Kidney glomerular epithelial cell (primary cell): ENCODE measurements at places on chromosomes 7 and 10.

DNA sequence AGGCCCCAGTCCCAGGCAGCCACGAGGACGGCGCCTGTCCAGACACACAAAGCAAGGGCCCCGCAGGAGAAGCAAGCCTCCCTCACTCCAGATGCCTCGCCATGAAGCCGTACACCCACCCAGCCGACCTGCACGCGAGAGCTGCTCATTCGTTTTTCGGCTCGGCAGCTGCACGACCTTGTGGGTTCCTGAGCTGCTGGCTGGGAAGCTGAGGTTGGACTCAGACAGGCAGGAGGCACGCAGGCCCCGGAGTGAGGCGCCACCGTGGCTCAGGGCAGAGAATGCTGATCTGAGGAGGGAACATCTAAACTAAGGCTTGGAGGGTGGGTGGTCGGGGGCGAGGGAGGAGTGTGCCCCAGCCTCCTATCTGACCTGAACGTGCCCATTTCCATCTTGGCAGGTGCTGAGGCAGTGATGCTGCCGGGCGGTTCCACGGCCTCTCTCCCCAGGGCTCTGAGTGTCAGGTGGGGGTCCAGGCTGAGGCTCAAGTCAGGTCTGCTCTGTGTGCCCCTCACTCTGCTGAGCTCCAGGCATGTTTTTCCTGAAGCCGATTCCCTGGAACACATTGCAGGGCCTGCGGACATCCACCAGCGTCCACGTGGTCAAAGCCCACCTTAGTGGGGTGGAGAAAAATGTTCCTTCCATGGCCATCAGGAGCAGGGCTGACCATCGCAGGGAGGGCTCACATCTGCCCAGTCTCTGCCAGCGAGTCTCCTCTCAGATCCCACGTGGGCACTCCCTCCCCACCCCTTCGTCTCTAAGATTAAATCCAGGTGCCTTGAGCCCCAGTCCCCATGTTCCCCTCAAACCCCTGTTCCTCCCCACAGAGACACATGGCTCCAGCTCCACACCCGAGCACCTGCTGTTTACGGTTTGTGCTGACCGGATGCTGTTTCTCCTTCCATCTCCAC lies 28.1 kb upstream of the FAM20C start:
- no peak for DNase-seq

GRCh38 chr10:34061841-34062240 lies 727.4 kb upstream of the NRP1 start:
- peak; percentile 66 for DNase-seq

GRCh38 chr7:16114071-16114470 lies 307.3 kb downstream of the CRPPA start:
- DNase-seq = no peak

DNA sequence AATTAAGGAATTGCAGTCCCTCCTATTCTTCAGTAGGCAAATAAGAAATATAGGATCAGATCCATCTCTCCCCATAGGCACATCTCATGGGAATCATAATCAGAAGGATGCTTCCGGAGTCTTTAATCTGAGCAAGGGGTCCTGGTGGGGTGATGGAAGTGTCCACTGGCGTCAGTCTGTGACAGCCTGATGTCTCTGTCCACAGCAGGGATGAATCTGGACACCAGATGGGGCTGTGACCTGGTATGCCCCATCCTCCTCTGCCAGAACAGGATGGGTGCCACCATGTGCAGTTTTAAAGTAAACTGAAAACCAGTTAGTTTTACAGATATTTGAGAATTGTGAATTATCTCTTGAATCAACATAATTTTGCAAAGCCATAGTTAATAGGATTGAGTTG lies 148.7 kb downstream of the C1GALT1 start:
- no peak for DNase-seq

GRCh38 chr10:27713941-27714340 lies 31.7 kb downstream of the MKX start:
- DNase-seq = no peak

- no peak for DNase-seq
These were observed 31.6 kb upstream of the AGMO start for GRCh38 chr7:15593382-15593781.

GRCh38 chr7:69374044-69374425 lies 224.2 kb upstream of the AUTS2 start:
- no peak for DNase-seq

GRCh38 chr10:6473901-6474370 lies 106.1 kb downstream of the PRKCQ start:
- peak; percentile 57 for DNase-seq

DNA sequence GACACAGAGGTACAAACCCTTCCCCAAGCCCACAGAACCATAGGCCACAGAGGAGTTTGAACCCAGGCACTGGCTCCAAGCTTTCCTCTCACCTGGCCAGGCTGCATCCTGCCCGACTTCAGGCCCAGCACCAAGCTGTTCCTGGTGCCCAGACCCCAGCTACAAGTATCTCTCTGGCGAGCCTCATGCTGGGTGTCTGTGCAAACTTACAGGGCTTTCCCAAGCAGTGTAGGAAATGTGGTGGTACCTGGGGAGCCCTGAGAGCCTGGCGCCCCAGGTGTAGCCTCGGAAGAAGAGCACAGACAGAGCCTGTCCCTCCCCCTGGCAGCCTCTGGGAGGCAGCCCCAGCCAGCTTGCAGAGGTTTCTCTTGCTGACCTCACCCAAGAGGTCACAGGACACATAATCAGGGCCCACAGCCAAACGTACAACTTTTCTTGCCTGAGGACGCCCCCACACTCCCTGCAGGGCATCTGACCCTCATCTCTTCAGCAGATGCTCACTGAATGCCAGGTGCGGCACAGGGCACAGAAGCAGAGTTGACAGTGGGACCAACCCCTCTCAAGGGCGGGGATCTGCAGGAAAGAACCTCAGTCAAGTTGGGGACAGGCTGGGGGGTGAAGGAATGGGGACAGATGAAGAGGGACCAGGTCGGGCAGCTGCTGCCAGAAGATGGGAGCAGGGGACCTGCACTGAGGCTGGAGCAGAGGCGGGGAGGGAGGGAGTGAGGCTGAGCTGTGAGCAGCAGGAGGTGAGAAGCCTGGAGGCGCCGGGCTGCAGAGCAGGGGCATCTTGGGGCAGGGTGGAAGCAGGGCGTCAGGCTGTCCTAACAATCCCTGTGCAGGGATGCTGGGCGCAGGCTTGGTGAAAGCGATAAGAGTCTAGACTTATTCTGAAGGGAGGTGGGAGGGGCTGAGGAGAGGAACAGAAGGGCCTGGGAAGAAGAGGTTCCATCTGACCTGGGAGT lies 16.3 kb upstream of the MYL7 start:
- no peak for DNase-seq

GRCh38 chr7:156684661-156685060 lies 44.1 kb downstream of the RNF32 start:
- no peak for DNase-seq

DNA sequence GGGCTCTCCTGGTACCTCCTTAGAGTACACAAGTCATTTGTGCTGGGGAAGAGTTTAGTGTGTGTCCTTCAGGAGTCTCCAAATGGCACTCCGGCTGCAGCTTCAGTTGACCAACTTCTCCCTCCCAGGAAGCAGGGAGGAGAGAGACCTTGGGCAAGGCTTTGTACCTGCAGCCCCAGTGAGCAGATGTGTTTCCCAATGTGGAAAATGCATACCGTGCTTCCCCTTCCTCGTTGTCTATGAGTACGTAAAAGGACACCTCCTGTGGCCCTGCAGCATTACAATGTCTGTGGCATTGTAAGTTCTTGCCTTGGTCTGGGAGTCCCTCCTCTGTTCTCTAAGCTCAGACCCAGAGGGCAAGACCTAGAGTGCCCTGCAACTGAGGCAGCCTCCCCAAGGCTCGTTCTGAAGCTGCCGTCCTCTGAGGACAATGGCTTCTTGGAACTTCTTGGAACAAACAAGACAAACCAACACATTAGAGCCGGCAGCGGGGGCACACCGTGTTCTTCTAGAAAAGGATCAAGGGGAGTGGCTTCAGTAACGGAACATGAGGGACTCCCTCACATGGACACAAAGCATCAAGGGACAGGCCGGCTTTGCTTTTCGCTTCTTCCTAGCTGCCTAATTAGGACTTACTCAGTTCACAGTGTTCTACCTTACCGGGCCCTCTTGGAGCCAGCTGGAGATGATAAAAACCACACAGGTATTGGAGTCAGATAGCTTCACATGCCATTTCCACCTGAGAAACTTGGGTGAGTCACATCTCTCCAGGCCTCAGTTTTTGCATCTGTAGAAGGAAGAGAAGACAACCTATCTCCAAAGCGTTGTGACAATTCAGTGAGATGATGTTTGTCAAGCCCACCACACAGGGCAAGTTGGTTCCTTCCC lies 20.9 kb upstream of the PPA1 start:
- no peak for DNase-seq

DNA sequence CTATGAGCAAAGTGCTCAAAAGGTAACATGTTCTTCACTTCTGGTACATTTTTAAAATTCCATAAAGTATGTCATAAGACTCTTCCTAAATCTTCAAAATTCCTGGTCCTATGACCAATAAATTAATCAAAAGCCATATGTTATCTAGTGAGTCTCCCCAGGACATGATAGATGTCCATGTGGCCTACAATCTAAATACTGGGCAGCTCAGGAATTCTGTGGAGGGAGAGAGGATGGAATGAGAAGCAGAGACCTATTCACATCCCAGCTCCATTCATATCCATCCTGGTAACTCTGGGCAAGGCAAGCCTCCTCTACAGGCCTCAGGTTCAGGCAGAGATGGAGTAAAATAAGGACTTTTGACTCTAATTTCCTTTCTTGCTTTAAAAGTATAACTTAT lies 224.8 kb downstream of the MTERF1 start:
- no peak for DNase-seq

DNA sequence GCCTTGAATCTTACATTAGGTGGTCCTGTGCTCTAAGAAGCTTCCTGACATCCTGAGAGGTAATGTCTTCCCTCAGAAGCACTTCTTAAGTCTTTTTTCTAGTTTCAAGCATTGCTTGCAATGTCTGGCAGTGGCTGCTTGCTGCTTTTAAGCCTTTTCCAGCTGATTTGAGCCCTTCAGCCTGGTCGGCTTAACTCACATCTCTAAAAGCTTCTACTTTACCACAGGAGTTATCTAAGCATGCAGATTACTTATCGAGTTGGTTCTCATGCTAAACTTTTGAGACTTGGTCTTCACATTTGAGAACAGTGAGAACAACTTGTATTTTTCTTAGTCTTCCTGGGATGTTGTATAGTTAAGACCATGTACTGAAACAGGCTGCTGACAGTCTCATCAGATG lies 3.9 kb downstream of the LRMDA start:
- DNase-seq = no peak

- DNase-seq = no peak
These were observed 124.9 kb downstream of the ANLN start for GRCh38 chr7:36514289-36515243.

- DNase-seq = no peak
These were observed 41.4 kb downstream of the GNA12 start for GRCh38 chr7:2802504-2803341.

DNA sequence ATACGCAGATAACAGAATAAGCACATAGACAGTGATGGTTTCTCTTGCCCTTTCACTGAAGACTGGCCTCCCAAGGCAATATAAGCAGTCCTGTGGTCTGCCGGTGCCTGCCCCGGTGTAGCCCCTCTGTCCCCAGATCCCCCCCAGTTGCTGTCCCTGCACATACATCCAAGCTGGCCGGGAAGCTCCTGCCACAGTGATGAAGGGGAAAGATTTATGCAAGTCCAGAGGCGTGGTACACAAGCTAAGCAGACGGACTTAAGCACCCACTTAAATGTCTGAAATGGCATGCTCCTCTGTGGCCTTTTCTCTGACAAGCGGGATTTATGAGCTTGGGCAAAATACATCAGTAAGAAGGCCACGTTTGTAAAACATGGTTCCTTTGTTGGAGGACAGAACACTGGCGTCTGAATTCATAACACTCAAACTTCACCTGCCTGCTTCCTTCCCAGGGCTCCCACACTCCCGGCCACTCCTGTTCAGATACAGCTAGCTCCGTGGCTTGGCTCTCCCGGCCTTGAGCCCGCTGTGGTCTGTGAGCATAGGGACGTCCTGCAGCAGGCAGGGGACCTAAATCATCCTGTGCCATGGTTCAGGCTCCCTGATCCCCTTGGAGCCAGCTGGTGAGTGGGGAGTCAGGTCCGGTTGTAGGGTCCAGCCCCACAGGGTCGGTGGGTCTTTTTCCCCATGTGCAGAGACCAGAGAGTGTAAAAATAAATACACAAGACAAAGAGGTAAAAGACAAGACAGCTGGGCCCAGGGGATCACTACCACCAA lies 61.7 kb upstream of the PPP2R2D start:
- DNase-seq = no peak

- DNase-seq = no peak
These were observed 46.9 kb downstream of the MINDY3 start for GRCh38 chr10:15813415-15813814.

DNA sequence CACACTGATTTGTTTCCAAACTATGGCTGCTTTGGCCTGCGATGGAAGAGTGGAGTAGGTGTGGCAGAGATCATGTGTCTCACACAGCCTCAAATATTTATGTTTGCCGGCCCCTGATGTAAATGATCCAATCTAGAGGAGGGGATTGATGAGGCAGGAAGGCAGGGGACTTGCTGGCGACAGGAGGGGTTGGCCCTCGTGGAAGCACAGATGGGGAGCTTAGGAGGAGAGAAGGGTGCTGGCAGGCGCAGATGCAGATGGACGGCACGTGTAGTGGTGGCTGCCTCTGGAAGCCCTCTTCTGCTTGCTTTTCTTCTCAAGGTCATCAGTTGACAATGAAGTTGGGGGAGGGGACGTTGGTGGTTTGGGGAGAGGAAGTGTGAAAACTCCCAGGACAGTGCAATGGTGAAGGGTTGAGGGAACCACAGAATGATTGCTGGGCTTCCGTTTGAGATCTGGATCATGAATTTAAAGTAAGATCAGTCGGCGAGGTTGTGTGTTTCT lies 15.4 kb downstream of the COL13A1 start:
- DNase-seq = no peak

- no peak for DNase-seq
These were observed 93.4 kb downstream of the GPR26 start for GRCh38 chr10:123759501-123760031.

- no peak for DNase-seq
These were observed 23.6 kb upstream of the PWWP2B start for GRCh38 chr10:132373241-132373955.

DNA sequence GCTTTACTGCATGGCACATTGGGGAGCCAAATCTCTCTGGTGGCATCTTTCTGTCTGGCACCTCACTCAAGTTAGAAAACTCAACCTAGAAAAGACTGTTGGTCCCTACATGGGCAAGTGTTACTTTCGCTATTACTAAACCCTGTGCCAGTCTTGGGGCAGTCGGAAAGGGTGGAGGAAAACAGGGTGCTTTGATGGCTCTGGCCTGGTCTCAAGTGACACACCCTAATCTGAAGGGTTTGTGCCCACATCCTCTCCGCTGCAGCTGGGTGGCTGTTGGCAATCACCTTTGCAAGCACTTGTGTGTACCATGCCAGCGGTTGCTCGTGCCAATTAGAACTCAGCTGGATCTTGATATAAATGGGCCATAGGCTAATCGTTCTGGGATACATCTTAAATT lies 159.8 kb upstream of the ITGB1 start:
- DNase-seq = no peak
